ENCODE measurements at places on chromosomes 12 and 14. TPM values are rescaled to one million over a fixed set of nuclear protein-coding genes. Genes with fewer than 3 reads are reported as not detected.

LMO3 gene
- polyA plus RNA-seq = 0.91 TPM

DACT1 gene
- polyA plus RNA-seq = 0.65 TPM

KRT3 gene
- polyA plus RNA-seq = 1.9 TPM

AJUBA gene
- 19.7 TPM for polyA plus RNA-seq

SMAGP gene
- 149 TPM for polyA plus RNA-seq

OAS2 gene
- polyA plus RNA-seq = 6.6 TPM

B4GALNT1 gene
- polyA plus RNA-seq = 0.10 TPM

PRB2 gene
- not detected for polyA plus RNA-seq

INSM2 gene
- not detected for polyA plus RNA-seq

CD163 gene
- polyA plus RNA-seq = 3.7 TPM
